ENCODE measurements at places on chromosomes 2 and 18. TPM values are rescaled to one million over a fixed set of nuclear protein-coding genes. Genes with fewer than 3 reads are reported as not detected.

DNA sequence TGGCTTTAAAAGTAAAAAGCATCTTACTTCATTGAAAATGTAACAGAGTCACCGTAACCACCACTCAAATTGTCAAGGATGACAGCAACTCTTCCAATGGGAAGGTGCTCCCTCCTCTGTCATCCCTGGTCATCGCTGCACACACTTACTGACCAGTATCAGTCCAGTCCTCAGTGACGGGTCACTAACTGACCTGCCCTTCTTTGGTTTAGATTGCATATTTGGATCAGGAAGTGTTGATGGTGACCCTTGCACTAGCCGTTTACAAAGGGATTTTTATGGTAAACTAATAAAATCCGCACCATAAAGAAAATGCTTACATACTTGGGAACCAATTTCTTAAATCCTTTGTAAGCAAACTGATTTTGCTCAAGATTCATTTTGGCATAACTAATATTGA, 141.9 kb upstream of the ACAA2 start:
- DNase-seq, result no peak

DNA sequence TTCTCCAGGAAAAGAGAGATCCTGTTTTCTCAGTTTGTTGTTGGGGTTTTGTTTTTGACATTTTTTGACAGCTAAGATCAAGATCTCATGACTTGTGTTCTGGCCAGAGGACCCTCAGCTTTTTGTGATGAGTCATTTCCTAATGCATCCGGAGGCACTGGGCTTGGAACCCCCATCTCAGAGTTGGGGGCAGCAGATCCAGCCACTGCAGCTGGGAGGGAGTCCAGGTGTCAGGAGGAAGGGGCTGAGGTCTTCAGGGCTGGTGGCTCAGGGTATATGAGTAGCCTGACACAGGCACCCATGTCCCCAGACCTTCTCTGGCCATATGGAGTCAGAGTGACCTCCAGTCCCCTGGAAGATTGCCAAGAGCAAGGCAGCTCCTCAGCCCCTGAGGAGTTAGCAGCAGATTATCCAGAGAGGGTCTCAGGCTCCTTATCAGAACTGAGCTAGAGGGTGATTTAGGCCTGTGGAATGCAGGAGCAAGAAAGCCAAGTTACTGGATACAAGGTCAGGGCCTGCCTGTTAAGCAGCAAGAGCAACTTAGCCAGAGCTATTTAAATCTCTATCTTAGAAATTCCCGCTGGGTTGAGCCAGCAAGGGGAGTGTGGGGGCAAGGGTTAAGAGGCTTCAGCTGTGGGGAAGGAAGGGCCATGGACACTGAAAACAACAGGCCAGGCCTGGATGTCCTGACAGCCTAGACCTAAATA, 62.4 kb downstream of the TANC1 start:
- DNase-seq, result peak; percentile 66

The FIGN gene
- total RNA-seq, result 16.6 TPM

The TPO gene
- 10.0 TPM for total RNA-seq

The IL36B gene
- total RNA-seq, result not detected

The ERBB4 gene
- 17.9 TPM for total RNA-seq

The AMER3 gene
- not detected for total RNA-seq

All from left ventricle myocardium superior (tissue), 1 donor.